Thymus (tissue), 14 donors: ENCODE measurements at places on chromosomes 4 and X. TPM values are rescaled to one million over a fixed set of nuclear protein-coding genes. Genes with fewer than 3 reads are reported as not detected.

Gene ZNF41
- total RNA-seq: 9.3 TPM

Gene RIBC1
- 1.2 TPM for total RNA-seq

Gene TRAM1L1
- 1.4 TPM for total RNA-seq

Gene DGAT2L6
- not detected for total RNA-seq
